ENCODE measurements at places on chromosomes 5 and 9.

GRCh38 chr5:148963664-148964063, 99.2 kb downstream of the SH3TC2 start:
- no peak for DNase-seq

DNA sequence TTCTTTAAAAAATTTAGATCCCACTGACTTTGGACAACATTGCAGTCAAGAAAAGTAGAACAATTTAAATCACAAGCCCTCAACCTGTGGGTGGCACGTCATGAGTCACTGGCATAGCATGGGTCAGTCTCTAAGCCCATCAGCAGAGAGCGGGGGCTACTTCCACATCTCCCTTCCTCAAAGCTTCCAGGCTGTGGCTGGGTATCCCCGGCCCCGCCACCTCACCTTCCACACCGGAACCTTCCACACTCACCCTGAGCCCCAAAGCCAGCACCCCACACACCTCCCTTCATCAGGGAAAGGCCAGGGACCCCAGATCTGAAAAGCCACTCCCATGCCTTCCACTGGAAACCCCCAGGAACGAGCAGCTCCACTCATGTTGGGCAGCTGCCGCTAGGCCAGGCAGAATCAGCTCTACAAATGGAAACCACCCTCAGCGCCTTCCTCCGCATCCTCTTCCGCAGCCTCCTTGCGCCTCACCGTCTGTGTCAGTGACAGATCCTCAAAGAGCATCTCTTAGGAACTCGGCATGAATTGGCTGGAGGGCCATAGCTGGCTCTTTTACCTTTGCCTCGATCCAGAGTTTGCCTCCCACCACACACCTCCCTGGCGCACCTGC, 156.5 kb downstream of the ERCC6L2 start:
- no peak for DNase-seq

- DNase-seq = no peak
Observed at GRCh38 chr9:124793015-124793541, 16.1 kb downstream of the OLFML2A start.

DNA sequence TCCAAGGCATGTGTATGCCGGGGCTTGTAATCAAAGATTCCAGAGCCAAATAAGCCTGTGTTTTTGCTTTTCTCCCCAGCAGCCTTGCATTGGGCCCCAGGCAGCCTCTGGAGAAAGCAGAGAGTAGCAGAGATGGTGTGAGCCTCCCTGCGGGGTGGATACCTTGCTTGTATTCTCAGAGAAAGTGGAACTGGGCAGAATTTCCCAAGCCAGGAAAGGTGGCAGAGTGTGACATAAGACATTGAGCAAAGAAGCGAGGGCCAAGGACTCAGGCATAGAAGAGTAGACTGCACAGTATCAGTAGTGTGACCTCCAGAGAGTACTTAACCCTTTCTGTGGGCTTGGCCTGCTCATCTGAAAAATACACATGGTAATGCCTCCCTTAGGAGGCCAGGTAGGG, 1.6 kb upstream of the GSN start:
- DNase-seq = no peak

GRCh38 chr5:143214458-143214857, 189.0 kb downstream of the NR3C1 start:
- DNase-seq = no peak

- DNase-seq = no peak
Observed at GRCh38 chr5:180334751-180335613, 18.2 kb downstream of the GFPT2 start.

Data from ecto neural progenitor cell (in vitro differentiated cells).